ENCODE measurements at places on chromosomes 7 and 10.

GRCh38 chr7:94810496-94810895 lies 96.9 kb upstream of the PPP1R9A start:
- DNase-seq: no peak

DNA sequence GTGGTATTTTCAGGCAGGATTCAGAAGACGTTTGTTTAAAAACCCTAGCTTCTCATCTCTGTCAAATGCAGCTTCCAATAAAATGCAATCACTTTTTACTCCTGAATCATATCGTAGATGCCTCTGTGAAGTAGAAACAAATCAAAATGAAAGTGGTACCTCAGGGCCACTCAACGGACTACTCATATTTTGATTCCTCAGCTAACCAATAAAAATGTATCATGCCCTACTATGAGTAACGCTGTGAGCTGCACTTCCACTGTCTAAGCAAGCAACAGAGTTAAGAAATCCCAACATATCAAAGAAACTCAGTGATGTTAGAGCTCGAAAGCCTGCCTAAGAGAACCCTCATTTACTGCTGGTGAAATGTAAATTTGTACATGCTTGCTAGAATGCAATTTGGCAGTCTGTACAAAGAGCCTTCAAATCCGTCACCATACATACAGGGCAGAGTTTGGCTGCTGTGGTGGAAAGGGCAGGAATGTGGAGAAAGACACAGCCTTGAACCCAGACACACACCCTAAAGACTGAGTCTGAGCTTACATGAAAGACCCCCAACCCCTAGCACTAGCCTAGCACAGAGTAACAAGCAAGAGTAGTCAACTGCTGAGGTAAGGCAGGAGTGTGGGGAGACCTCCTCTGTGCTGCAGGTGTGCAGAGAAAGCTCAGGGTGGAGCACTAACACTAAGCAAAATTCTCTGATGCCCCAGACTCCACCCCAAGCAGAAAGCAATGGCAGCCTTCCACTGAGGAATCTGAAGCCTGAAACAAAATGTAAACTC lies 151.5 kb downstream of the ANK3 start:
- DNase-seq: peak; percentile 43

- DNase-seq: no peak
These were observed 6.1 kb downstream of the KCTD7 start for GRCh38 chr7:66634816-66635215.

DNA sequence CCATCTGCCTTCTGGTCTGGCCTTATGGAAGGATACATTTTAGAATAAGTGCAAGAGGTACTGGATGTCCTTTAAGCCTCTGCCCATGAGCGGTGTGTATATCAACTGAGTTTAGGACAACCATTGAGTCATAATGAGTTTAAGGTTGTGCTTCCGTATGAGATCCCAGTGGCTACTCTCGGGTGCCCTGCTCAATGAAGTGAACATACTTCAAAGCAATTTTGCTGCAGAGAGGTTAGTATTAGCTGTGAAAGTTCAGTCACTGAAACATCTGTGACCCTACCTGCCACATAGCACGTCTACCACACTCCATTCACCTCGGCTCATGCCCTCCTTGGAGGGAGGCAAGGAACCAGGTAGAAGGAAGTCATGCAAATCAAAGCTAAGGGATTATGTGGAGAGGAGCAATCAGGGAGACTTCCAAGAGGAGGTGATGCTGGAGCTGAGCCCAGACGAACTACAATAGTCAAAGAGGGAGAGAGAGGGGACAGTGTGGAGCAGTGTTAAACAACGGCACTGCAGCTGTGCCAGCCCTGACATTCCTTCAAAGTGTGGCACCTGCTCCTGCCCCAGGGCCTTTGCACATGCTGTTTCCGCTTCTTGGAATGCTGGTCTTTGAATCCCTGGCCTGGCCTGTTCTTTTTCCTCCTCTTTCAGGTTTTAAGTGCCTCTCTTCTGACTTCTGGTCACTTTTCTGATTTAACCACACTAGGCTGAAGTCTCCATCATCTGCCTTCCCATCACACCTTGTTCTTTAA lies 25.4 kb downstream of the BTBD16 start:
- no peak for DNase-seq

DNA sequence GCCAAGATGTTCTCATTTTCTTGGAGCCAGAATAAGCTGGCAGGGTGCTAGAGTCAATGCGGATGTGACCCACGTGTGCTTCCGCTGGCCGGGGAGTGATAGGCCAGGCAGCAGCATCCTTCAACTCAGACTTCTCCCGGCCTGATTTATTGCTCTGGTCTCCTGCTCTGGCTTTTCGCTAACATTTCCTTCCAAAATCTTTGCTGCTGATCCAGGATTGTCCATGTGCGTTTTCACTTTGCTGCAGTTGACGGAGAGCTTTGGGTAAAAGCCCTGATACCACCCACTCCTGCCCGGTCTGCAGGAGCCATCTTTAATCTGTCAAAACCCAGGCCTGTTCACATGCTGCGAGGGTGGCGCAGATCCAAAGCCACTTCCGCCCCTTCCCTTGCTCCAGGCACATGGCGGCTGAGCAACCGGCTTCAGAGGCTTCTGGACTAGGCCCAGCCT lies 106.8 kb downstream of the CYP26A1 start:
- DNase-seq: no peak

DNA sequence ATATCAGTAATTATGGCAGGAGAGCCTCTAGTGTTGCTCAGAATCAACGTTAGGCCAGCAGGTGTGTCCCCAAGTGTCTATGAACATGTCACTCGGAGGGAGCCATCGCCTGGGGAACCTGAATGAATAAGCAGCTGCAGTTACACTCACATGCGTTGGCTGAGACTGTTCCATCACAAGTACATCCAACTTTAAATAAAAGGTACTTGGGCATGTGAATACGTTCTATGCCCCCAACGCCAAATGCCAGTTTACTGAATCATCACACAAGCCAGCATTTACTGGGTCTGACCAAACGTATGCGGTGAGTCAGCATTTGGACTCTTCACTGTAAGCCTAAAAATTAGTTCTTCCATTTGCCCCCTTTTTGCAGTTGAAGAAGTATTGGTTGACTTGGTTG lies 207.6 kb upstream of the PLXNA4 start:
- DNase-seq: no peak
